ENCODE measurements at places on chromosomes 2 and 18.

DNA sequence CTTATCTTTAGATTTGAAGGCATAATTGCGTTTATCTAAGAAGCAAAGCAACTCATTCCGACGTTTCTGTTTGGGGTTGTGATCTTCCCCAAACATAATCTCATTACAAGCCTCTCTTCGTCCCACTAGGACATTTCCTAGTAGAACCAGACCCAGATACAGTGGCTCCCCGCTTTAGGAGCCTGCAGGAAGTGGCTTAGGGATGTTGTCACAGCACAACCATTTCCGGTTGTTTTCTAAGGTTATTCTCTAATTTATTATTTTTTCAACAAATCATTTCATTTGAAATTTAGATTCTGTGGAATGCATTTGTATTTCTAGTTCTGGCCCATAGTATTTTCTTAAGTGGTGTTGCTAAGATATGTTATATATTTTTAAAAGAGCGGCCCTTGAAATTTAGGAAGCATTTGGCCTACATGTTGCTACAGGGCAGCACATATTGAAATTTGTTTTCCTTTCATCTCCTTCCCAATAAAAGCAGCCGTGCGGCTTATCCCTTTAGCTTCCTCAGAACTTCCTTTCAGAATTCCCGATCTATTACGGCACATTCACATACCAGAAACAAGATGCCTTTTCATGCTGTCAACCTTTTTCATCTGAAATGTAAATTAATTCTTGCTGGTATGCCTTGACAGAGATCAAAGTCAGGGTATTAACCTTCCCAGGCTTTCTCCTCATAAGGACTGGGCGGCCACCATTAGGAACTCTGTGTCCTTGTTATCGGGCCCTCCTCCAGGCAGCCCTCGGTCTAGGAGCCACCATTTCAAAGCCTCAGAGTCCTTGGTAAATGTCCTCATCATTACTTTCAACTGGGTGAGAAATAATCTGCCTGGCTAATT is 210.9 kb upstream of the SP5 start:
- no peak for DNase-seq

DNA sequence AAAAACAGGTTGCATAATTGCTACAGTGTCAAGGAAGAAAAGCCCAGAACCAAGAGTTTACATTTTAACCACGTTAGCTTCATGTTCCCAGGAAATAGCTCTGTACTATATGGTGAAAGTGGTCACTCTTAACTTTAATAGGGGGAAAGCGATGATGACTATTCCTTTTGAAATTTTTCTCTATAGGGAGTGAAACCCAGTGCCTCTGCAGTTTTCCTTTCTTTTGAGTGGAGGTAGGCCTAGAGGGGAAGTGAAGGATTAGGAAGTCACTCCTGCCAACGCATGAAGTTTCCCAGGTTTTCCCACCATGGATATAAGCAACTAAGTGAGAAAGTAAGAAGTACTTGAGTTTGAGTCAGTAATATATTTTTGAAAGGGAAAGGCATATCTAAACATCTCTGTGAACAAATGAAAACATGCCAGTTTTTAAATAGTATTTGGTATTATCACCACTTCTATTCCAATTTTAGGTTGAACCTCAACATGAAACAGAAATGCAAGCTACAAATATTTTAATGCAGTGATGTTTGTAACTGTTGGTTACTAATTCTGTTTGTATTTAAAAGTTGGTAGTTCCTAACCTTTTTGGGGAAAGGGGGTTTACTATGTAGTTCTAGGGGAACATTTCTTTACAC is 91.9 kb downstream of the VRK2 start:
- no peak for DNase-seq

DNA sequence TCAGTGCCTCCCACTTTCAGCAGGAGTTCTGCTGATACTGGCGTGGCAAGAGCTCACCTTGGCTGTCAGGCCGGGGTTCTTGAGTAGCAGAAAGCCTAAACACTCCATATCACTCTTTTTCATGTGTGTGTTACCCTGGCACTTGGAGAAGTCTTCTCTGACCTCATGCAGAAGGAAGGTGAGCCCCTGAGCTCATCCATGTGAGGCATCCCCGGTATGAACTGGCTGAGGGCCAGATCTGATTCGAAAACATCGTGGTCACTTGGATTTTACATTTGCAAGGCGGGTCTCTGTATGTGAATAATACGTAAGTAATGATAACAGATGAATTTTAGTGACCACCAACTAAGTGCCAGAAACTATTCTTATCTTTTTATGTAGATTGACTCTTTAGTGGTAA is 93.6 kb downstream of the RAPGEF4 start:
- no peak for DNase-seq

- no peak for DNase-seq
These were observed 135.5 kb downstream of the EIPR1 start for GRCh38 chr2:3241971-3242746.

DNA sequence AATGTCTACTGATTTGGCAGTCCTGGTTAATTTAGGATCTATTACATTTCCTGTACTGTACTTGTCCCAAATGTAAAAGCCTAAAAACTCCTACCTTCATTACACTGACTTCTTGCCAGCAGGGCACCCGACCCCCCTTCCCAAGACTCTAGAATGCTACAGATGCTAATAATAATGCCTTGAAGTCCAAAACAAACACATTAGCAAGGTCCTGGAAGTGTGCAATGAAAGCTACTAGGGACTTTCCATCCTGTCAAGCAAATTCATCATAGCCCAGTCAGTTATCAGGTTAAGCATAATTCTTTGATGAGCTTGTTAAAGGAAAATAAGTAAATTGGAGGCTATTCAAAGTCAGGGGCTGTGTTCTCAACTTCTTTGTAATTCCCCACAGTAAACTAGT is 115.3 kb upstream of the RBBP8 start:
- DNase-seq = no peak

- no peak for DNase-seq
These were observed 353.7 kb downstream of the ARL6IP6 start for GRCh38 chr2:153072077-153072476.

DNA sequence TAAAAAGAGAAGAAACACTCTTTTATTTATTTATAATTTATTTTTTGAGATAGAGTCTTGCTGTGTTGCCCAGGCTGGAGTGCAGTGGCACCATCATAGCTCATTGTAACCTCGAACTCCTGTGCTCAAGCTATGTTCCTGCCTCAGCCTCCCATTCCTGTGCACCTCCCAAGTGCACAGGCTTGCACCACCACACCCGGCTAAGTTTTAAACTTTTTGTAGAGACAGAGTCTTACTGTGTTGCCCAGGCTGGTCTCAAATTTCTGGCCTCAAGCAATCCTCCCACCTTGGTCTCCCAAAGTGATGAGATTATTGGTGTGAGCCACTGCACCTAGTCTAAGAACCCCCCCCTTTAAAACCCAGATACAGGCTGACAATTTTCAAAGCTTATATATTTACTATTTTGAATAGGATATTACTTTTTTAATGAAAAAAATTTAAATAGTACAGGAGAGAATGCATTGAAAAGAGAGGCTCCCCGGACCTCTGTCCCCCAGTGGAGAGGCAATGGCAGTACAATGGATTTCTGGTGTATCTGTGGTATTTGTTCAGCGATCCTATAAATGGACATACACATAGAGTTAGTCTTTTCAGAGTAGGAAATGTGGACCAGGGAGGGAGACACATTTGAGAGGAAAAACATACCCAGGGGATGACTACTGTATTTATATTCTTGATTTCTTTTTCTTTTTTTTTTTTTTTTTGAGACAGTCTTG is 48.1 kb upstream of the CNOT11 start:
- no peak for DNase-seq

DNA sequence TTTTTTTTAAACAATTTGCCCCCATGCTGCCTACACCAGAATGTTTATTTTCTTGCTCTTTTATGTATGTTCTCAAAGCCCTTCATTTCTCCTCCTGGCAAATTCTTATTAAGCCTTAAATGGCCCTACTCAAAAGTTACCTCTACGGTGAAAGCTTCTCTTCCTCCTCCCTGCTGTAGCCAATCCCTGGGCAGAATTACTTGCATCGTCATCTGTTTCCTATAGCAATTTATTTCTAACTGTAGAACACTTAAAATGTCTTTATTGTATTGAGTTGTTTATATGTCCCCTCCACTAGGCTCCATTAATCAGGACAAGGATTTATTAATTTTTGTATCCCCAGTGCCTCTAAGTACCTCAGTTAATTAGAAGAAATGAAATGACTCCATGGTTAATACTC is 2.5 kb upstream of the RAD51AP2 start:
- no peak for DNase-seq
